Stimulated activated CD8-positive, alpha-beta memory T cell treated with anti-CD3 and anti-CD28 coated beads, Interleukin-4, amount 100 ng/mL, for 4 hours (primary cell): ENCODE measurements at places on chromosomes 16 and 17.

DNA sequence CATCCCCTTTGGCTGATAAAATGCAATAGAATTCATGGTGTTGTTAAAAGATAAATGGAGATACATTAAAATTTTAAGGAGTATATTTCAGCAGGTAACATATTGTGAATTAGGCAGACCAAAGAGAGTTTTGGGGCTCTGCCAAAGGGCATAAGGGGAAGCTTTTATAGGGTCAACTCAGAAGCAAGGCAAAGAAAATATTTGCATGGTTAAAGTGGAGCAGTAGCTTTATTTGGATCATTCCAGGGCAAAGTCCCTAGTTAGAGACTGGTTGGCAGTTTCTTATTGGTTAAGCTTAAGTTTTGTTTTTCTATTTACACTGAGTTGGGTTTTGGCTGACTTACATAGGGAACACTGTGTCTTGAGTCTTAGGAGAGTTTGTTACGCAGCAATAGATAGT is 75.1 kb upstream of the CA10 start:
- DNase-seq = no peak

- no peak for DNase-seq
These were observed 1.5 kb upstream of the SOX8 start for GRCh38 chr16:979859-980594.

DNA sequence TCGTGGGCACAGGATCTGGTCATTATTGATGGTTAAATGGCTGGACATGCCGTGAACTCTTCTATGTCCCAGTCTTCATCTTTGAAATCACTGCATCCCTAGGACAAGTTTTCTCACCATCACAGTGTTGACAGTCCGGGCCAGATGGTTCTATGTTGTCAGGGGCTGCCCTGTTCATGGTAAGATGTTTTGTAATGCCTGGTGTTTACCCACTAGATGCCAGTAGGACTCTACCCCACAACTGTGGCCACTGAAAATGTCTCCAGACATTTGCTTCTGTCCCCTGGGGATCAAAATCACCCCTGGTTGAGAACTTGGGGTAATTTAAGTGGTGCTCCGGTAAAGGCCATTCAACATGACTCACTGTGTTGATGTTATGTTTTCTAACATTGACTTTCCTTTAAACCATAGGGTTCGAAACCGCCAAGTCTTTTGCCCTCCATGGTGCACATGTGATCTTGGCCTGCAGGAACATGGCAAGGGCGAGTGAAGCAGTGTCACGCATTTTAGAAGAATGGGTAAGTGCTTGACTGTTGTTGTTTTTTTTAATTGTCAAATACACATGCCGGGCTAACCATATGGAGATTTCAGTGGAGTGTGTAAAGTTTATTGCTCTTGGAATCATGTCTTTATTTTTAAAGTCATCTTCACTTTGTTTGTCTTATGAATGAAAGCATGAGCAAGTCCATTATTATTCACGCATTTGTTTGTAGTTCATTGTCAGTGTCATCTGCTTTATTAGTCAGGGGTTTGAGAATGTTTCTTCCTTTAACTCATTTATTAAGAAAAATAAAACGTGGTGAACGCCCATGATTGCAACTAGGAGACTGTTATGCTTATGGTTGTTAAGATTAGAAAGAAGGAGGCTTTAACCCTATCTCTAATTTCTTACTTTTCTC is 64.6 kb downstream of the WWOX start:
- no peak for DNase-seq

GRCh38 chr16:30694926-30695693 is 3.9 kb upstream of the SRCAP start:
- DNase-seq = no peak

DNA sequence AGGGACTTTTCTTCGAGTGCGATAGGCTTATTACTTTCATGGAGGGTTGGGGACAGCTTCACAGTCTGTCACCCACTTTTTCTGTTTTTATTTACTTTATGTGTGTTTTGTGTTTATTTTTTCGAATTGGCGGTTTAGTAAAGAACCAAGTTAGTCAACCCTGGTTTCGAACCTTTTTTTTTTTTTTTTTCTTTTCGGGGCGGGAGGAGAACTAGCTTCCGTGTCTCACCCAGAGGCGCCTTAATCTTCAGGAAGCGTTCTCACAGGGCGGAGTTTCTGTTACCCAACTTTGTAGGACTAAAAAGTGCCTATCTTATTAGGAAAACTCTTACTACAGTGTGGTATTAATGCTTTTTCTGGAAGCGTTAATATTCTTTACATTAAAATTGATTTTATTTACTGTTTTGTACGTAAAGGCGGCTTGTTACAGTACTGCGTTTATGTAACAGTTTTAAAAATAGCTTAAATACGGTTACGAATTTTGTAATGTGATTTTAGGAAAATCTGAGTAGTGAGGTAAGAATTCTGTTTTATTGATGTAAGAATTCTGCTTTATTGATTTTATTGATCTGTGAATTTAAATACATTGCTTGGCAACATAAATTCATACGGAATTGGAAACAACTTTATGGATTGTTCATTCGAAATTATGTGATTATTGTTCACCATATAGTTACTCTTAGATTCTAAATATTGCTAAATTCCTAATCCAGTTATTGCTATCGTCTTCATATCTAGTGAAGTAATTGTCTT is 885 bp downstream of the ZNF207 start:
- no peak for DNase-seq

- DNase-seq = no peak
These were observed 14.8 kb upstream of the GRIN2A start for GRCh38 chr16:10196999-10197398.

DNA sequence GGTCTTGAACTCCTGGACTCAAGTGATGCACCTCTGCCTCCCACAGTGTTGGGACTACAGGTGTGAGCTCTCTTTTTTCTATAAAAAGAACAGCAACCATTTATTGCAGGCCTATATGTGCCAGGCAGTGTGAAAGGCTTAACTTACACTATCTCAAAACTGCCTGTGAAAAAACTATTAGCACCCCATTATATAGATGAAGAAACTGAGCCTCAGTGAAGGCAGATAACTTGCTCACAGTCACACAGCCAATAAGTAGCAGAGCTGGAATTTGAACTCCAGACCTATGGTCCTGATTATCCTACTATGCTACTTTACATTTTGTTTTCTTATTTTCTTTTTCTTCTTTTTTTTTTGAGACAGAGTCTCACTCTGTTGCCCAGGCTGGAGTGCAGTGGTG is 15.1 kb downstream of the NDE1 start:
- DNase-seq = no peak
